ENCODE measurements at places on chromosomes 7 and 10.

DNA sequence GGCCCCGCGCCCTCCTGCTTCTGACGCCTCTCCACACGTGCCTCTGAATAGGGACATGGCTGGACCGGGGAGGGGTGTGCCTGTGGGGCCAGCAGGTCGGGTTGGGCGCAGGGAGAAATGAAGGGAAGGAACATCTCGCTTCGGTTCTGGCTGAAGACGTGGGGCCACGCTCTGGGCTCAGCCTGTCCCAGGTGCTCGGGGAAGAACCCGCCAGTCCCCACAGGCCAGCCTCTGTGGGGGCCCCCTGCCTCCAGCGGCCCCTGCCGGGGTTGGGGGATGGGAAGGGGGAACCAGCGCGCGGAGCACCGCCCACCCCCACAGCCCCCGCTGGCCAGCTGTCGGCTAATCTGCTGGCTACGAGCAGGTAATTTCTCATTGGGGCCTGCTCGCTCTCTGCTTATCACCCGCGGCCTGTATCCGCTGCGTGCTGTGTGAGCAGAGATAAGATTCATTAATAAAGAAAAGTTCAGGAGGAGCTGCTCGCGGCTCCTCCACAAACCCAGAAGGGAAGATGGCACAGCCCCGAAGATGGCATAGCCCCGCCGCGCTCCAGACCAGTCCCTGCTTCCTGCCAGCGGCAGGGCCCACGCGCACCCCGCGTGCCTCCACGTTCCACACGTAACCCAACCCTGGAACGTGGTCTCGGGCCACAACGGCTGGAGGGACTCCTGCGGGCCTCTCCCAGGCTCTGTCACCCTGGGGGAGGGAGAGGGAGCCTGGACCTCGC lies 186.2 kb downstream of the ELFN1 start:
- DNase-seq: peak; percentile 92

GRCh38 chr10:124660404-124661125 lies 83.6 kb downstream of the FAM53B start:
- DNase-seq: no peak

GRCh38 chr7:1176891-1177373 lies 16.9 kb upstream of the ZFAND2A start:
- DNase-seq: peak; percentile 87

DNA sequence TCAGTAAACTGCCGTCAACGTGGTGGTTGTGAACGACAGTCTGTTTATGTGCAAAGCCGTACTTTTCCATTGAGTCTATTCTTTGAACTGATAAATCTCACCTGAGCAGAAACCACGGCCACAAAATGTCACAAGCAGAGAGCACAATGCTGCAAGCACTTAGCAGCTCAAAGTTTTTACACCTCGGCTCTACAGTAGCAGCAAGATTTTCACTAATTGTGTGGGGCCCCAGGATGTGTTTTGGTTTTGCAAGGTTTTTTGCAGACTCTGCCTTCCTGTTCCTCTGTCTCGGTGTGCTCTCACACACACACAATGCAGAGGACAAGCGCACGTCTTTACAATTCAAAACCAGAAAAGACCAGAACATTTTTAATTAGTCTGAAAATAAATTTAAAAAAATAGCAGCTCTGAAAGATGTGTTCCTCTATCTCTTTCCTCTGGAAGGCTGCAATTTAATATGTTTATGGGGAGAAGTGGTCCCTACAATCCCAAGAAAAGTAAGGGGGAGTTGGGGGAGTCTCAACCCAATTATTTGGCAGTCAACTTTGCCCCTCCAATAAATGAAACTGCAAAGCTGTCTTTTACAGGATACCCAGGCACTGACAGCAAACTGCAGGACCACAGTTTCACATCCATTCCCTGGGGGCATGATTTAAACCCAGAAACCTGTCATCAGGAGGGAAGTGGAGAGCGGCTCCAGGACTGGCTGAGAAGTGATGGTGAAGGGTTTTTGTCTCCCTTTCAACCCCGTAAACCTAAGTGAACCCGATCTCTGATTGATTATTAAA lies 73.8 kb upstream of the SFMBT2 start:
- no peak for DNase-seq
